Gastroesophageal sphincter (tissue), 4 donors: ENCODE measurements at places on chromosomes 2 and 18. TPM values are rescaled to one million over a fixed set of nuclear protein-coding genes. Genes with fewer than 3 reads are reported as not detected.

DNA sequence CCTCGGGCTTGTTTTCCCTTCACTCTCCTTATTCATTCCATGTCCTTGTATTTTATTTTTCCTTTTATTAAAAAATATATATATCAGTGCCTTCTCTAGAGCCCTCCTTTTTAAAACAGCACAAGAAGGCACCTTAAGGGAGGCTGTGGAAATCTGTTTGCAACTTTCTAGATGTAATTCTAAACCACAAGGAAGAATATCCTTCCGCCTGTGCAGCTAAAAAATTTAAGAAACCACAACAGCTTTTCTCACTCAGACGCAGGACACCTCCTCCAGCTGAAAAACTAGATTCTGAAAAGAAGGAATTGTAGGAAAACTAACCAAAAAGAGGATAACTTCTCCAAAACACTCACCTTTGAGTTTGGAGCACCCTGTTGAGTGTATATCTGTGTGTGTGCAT lies 142.2 kb downstream of the BCL11A start:
- ATAC-seq, result no peak

DNA sequence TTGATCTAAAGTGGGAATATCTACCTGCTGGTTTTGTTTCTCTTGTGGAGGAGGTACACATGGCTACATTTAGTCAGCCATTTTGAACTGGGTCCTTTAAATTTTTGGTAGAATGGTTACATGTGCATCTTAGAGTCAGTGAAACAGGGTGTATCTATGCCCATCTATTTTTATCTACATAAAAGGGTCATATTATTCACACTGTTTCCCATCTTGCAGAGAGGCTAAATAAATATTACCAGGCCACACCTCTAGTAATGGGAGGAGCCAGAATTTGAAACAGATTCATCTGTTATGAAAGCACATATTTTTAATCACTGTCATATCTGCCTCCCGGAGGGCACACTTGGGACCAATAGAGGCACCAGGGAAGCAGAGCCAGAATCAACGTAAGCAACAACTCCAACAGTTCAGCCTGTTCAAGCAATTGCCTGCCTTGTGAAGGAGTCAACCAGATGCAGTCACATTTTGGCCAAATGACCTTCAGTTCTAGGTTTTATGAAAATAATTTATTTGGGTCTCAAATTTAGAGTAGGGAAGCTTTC lies 376.8 kb downstream of the TSN start:
- ATAC-seq, result no peak

DNA sequence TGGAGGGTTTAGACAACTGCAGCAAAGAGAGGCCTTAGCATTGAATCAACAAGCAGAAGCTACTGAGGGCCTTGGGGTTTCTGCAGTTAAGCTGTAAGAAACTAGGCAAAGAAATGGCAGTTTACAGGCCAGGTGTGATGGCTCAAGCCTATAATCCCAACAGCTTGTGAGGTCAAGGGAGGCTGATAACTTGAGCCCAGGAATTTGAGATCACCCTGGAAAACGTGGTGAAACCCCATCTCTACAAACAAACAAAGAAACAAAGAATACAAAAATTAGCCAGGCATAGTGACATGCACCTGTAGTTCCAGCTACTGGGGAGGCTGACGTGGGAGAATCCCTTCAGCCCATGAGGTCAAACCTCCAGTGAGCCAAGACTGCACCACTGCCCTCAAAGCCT lies 421.6 kb upstream of the CHST9 start:
- ATAC-seq, result no peak

DNA sequence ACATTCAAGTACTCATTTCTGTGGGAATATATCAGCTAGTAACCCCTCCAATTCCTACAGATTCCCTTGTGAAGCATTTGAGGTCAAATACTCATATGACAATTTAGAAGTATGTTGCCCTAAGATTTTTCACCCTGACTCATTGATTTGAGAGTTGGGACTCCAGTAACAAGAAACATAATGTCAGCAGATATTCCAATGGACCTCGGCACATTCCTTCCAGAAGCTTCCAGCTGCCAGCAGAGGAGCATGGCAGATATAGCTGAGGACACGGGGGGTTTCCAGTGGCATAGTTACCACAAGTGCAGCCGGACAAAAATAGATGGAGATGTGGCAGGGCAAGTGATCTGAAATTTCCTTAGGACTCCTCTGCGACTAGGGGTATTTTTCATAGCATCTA lies 101.9 kb upstream of the ARHGAP28 start:
- no peak for ATAC-seq

- ATAC-seq, result no peak
Observed at GRCh38 chr2:73448856-73449255, 63.2 kb downstream of the ALMS1 start.

DNA sequence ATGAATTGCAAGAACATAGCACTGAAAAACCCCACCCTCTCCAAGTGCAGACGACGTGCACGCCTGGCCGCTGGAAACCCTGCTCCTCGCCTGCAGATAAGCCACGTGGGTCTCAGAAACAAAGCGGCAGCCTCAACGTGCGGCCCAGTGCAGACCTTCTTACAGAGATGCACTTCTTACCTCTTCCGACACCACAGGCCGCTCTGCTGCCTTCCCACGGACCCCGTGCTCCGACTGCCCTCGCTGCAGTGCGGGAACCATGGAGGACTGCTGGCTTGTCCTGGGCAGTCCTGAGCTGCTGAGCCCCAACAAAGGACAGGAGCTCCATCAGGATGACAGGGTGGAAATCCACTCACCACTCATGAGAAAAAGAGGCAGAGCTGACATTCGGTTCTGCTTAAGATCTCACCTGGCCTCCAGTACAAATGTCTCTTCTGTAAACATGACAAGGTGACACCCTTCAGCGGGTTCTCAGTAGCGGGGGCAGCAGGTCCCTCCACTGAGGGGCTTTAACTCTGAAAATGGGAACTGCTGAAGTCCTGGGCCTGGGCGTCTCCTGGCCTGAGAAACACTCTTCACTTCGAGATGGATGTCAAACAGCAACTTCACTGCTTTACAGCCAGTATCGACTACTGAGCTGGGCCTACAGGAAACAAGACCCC lies 6.2 kb downstream of the COPS9 start:
- no peak for ATAC-seq

ZNF24 gene
- total RNA-seq, result 45.3 TPM

DSG3 gene
- total RNA-seq, result 34.1 TPM

EVX2 gene
- not detected for total RNA-seq

RGPD4 gene
- not detected for total RNA-seq

GRCh38 chr18:24914685-24915084 lies 437.3 kb downstream of the ZNF521 start:
- no peak for ATAC-seq

DNA sequence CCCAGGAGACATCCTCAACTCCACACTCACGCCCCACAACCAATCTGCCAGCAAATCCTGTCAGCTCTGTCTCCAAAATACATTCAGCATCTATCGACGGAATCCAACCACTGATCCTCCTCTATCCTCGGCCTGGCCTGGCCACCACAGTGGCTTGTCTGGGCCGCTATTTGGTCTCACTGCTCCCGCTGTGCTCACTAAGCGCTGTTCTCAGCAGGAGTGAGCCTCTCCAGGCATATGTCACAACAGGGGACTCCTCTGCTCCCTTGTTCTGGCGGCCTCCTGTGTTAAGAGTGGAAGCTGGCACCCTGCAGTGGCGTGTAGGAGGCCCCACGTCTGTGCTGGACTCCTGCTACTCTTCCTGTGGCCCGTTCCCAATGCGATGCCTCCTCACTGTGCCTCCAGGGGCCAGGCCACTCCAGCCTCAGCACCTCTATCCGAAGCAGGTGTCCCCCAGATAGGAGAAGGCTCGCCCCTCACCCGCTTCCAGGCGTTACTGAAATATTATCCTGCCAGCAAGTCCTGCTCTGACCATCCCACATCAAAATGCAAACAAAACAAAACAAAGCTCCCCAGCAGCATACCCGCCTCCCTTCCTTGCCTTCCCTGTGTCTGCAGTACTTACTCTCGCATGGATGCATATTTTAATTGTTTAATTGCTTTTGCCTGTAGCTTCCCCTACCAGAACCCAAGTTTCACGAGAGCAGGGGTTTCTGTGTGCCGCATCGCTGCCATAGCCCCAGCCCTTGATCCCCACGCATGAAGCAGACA lies 39.9 kb downstream of the CENPO start:
- no peak for ATAC-seq

- ATAC-seq, result no peak
Observed at GRCh38 chr18:3283253-3283863, 21.4 kb downstream of the MYL12B start.

- ATAC-seq, result no peak
Observed at GRCh38 chr2:36549165-36549574, 48.8 kb downstream of the FEZ2 start.

DNA sequence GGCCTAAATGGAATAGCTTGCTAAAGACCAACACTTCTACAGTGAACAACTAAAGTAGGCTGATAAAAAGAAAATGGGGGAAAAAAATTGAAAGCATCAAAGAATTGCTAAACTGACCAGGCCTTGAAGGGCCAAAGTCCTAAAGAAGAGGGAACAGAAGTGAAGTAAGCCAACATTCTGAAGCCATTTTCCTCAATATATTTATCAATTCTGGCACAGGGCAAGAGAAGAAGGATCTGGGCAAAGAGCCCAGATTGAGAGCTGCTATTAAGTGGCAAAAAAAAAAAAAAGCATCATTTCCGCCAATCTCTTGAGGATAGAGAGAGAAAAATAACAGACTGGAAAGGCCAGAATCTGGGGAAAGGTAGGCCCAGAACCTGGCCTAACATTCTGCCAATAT lies 25.7 kb downstream of the FANCL start:
- no peak for ATAC-seq

ZNF396 gene
- 3.2 TPM for total RNA-seq

CLEC4F gene
- not detected for total RNA-seq

CASP8 gene
- total RNA-seq, result 12.3 TPM

DNA sequence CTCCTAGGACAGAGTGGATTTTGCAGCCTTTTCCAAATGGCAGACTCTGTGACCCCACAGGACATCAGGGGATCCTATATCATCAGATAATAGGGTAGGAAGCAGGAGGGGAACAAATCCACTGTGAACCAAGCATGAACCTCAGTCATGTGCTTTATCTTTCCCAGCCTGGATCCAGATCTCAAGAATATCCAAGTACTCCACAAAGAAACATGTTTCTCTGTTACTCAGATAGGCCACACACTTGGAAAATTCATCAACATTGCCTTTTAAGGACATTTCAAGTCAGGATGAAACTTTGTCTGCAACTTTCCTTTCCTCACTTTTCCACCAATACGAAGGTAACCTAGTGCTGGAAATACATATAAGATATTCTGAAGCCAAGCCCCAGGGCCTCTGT lies 85.8 kb downstream of the RDH14 start:
- ATAC-seq, result no peak

DNA sequence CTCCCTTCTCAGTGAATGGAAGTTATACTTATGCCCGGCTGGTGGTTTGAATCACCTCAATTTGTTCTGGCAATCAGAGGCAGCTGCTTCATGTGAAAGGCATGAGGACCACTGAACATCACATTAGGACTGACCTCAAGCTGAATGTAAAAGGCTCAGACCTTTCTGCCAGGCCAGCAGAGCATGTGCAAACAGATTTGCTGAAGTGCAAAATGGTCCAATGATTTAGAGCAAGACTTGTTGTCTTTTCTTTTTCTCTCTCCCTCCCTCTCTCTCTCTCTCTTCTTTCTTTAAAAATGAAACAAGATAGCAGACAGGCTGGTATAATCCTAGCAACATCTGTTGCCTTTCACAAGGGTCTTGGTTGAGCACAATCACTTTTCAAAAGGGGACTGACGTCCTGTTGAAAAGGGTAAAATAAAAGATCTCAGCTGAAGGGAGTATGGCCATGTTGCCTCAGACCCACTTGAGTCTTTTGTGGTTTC lies 13.3 kb upstream of the CDH7 start:
- ATAC-seq, result no peak

GRCh38 chr2:138922973-138923563 lies 142.9 kb upstream of the NXPH2 start:
- no peak for ATAC-seq

DNA sequence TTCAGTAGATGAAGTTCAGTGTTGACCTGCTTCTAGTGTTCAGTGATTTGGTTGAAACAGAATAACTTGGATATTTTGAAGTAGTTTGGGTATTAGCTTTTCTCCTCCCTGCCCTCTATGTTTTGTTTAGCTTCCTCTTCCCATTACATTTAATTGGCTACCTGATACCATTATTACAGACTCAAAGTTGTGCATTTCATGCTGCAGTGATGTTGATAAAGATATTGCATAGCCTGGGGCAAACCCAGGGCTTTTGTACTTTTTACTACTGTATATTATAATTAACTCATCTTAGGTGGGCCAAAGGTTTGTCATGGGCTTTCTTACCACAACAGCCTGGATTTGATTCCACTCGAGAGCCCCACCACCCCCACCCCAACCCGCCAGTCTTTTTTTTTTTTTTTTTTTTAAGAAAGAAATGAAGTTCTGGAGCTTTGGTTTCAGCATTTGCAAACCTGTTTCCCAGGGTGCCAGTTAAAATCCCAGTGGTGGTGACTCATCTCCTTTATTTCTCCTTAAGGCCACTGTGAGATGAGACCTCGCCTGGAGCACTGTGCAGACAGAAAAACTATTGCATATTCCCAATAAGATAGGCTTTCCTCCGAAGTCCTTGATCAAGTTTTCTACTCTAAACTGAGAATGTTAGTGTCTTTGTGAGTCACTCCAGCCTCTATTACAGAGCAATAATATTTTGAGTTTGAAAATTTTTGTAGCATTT lies 393.7 kb upstream of the FANCL start:
- no peak for ATAC-seq

ZSWIM2 gene
- total RNA-seq, result not detected
